EH (cell line): ENCODE measurements at places on chromosomes 2 and 18.

DNA sequence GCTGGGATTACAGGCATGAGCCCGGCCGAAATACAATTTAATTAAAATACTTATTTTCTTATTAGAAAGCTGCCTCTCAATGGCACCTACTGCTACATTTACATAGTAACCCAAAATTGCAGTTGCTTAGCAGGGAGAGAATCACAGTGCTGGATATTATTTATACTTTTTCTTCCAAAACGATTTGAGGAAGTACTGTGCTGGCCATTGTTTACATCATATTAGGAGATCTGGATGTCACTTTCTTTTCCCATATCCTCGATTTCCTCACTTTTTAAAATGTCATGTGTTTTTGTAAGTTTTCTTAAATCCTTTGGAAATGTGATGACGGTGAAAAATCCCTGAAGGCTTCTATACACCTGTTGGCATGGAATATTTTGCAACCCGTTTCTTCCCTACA lies 3.4 kb upstream of the SP3 start:
- no peak for DNase-seq

DNA sequence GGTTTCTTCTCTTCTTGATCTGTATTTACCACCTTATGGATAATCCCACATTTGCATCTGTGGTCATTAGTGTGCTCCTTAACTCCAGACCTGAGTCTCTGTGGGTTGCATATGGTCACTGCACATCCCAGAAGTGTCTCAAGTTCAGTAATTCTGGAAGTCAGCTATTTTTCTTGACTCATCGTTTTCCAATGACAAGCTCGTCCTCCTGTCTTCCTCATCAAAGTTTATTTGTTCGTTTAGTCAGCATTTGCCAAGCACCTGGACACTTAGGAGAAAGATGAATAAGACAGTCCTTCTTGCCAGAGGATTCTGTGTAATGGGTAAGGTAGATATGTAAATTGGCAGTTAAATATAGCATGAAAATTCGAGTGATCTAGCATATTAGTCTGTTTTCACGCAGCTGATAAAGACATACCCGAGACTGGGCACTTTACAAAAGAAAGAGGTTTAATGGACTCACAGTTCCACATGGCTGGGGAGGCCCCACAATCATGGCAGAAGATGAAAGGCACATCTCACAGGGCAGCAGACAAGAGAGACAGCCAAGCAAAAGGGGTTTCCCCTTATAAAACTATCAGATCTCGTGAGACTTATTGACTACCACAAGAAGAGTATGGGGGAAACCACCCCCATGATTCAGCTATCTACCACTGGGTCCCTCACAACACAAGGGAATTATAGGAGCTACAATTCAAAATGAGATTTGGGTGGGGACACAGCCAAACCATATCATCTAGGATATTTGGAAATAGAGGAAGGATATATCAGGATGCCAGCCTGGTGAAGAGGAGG lies 19.4 kb downstream of the FASTKD2 start:
- DNase-seq, result no peak

GRCh38 chr2:216754336-216754735 lies 59.0 kb upstream of the IGFBP5 start:
- DNase-seq, result no peak

- no peak for DNase-seq
Measured at GRCh38 chr2:233468741-233469110, 97.9 kb downstream of the USP40 start.

DNA sequence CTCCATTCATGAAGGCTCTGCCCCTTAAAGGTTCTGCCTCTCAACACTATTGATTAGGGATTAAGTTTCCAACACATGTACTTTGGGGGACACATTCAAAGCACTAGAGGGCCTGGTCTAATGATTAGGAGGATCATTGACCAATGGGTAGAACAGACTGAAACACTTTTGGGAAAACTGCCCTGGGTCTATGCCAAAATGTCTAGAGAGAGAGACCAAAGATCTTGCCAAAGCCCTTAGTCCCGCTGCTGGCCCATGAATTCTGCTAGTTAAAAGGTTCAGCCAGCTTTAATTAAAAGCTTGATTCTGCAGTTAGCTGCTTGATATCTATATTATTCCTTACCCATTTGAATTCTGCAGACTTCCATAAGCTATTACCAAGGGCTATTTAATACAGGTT lies 613.2 kb downstream of the SLC4A3 start:
- no peak for DNase-seq
